Nephron progenitor cell (in vitro differentiated cells): ENCODE measurements at places on chromosomes 5 and 9.

DNA sequence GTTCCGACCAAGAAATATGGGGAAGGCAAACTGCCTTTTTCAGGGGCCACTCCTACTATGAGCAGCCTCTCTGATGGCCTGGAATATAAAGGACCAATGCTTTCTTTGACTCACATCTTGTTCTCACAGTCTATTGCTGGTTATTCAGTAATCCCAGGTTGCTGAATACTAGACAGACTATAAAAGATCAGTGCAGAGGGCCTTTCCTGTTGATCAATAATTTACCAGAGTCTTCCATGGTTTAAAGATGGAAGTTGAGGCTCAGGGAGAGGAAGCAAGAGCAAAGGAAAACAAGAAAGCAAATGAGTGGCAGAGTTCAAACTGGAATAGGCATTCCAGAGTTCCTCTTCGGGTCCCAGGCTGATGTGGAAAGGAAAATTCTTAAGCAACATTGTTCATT is 62.9 kb downstream of the FBXO38 start:
- no peak for DNase-seq

- no peak for DNase-seq
Measured at GRCh38 chr5:128085413-128085812, 1.8 kb downstream of the SLC12A2 start.

DNA sequence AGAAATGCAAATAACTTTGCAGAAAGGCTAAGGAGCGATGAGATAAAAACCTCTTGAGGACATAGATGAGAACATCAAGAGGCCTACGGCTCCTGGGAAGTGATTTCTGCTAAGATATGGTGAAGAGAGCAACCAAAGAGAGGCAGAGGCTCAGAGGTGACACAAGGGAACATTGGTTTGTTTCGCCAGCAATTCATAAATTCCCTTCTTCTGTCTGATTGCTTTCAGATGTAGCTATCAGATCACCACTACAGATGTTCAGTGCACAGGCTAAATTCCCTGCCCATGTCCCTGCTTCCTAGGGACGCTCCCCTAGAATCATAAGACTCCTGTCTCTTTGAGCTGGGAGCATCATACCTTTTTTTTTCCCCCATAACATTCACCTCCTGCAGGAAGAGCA is 11.2 kb downstream of the AGXT2 start:
- DNase-seq, result no peak

DNA sequence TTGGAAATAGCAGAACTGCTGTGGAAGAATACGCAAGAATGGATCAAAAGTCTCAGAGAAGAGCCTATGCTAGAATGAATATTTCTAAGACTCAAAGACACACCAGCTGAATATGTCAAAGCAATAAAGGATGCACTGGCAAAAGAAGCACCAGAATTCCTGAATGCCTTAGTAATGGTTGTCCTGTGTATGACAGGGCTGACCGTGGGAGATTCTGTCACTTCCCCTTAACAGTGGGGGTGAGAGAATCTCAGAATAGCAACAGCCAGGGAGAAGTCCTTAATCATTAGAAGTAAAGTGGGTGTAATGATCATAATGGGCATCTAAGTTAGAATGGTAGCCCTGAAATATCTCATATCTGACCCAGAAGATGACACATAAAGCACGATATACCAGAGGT is 14.6 kb upstream of the PRR16 start:
- DNase-seq, result no peak

DNA sequence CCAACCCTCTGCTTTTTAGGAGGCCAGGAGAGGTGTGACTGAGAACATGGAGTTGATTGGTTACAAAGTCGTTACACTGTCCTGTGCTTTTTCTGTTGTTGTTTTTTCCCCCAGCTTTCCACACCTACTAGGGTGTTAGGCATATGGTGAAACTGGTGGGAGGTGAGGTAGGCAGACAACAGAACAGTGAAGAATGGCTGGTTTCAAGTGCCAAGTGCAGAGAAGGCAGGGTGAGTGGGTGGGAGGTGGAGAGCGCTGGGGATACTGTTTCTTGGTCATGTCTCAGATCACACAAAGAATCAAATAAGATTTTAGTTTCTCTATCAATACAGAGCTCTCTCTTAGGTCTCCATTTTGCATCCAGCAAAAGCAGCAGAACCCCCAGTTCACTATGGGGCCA is 2.2 kb upstream of the SPTAN1 start:
- DNase-seq, result no peak

DNA sequence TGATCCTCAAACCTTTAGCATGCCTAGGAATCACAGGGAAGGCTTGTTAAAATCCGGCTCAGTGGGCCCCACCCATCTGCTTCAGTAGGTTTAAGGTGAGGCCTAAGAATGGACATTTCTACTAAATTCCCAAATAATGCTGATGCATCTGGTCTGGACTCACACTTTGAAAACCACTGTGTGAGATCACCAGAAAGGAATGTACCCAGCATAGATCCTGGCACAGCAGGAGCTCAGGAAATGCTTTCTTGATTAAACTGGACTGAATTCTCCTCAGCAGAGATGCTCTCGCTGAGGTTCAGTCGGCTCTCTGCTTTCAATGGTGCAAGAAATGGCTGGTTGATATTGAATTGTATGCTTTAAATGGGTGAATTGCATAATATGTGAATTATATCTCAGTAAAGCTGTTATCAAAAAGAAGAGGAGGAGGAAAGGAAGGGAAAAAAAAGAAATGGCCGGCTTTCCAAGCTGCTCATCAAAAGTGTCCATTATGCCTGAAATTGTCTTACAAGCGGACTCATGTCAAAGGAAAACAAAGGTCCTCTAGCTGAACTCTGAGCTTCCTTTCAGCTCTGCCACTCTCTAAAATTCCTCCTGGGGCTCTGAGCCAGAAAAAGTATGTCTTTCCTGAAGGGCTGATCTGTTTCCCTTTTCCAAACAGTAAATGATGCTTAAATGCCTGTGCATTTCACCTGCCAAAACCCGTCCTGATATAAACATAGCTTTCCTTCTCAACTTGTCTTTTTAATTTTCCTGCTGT is 77.6 kb upstream of the SAP30L start:
- no peak for DNase-seq

GRCh38 chr5:121171361-121171760 is 680.3 kb upstream of the FTMT start:
- DNase-seq, result no peak

DNA sequence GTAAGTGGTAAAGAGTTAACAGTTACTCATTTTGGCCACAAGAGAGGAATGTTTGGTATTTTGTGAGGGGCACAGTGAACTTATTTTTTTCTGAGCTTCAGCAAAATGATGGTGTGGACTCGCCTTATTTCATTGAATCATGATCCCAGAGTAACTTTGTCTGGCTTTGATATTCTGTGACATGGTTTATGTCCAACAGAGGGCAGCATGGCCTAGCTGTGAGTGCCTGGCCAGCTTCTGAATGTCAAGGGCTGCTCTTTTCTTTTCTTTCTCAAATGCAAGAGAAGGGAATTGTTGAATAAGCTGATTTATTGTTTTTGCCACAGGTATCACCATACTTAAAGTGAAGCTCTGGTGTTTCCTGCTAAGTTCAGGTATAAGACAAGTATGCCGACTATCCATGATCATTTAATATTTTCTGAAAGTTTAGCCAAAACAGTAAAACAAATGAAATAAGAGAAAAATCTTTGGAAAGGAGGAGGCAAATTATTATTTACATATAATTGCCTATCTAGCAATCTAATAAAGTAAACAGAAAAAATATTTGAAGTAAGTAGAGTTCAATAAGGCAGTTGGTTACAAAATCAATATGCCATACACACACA is 31.7 kb downstream of the MRPL22 start:
- DNase-seq, result peak; percentile 47

GRCh38 chr5:1558944-1559343 is 35.2 kb upstream of the LPCAT1 start:
- DNase-seq, result no peak

DNA sequence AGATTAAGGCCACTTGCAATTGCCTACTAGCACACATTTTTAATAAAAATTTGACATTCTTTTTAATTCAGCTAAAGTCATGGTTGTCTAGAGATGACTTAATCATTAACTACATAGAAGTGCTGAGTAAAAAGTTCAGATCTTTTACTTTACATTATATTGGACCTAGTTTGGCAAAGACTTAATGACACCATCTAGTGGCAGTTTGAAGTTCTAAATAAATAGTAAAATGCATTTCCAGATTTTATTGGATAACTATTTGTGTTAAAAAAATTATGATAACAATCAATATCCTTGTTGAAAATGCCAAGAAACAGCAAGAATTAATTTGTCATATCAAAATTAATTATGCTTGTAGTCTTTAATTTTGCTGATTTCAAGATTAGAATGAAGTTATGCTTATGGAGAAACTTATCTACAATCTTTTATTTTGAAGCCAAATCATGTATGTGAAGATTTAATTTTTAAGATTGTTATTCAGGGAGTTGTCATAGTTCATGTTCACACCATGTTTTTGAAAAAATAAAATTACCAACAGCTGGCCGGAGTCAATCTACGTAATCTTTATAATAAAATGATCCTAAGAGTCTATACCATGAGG is 69.6 kb upstream of the PJA2 start:
- no peak for DNase-seq

DNA sequence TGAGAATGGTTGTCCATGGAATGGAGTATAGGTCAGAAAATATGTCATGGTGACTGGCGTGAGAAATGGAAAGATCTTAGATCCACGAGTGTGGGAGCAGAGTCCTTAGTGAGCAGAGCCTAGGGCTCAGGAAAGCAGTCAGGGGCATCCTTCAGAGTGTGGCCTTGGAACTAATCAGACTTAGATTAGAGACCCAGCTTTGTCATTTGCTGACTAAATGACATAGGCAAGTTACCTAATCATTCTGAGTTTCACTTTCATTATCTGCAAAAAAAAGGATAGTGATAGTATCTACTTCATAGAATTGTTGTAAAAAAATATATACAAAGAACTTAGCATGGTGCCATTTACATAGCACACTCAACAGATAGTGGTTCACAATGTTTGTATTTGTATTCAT is 24.3 kb upstream of the SLIT3 start:
- no peak for DNase-seq

DNA sequence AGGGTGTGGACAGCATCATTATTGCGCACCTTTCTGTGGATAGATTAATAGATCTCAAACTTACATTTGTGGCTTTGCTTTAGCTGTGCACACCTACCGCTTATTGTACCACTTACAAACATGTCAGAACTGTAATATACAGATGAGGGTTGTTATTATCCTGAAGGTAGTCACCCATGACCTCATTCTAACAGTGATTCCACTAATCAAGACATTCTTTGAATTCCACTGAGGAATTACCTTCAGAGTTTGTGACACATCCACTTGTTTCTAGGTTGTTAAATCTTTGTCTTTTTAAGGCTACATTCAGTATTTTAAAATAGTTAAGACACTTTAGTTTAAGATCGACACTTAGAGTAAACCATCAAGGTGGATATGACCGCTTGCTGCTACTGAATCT is 7.8 kb downstream of the KCNV2 start:
- no peak for DNase-seq

DNA sequence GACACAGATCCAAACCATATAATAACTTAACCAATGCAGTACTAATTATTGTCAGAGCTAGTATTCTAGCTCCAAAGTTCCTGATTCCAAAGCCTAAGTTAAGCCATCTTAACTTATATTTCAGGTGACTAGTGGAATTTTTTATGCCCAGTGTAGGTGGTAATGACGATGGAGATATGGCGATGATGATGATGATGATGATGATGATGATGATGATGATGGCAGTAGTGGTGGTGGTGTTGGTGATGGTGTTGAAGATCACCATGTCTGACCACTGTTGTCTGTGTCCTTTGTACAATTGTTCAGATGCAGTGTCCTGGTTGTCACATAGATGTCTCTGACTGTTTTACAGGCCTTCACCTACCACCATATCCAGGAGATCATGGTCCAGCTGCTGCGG is 139.9 kb downstream of the INSYN2B start:
- DNase-seq, result no peak

- no peak for DNase-seq
Measured at GRCh38 chr9:123784518-123784917, 145.4 kb downstream of the DENND1A start.
